GOT3 (cell line): ENCODE measurements at places on chromosomes 2 and 18.

DNA sequence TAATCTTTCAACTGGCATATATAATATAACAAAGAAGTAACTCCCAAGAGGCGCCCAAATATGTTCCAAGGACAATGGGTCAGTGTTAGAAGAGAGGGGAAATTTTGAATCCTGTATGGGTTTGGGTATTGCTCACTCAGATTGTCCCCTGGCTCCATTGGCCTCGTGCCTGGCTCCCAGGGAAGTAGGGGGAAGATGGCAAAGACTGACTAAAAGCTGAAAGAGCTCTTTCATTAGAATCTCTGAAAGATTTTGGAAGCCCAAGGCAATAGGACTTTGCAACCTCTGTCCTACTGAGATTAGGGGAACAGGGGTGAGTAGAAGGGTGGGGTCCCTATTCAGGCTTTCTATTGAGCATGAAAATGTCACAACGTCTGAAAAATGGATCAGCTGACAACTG, 1272.8 kb upstream of the ZEB2 start:
- DNase-seq: no peak

DNA sequence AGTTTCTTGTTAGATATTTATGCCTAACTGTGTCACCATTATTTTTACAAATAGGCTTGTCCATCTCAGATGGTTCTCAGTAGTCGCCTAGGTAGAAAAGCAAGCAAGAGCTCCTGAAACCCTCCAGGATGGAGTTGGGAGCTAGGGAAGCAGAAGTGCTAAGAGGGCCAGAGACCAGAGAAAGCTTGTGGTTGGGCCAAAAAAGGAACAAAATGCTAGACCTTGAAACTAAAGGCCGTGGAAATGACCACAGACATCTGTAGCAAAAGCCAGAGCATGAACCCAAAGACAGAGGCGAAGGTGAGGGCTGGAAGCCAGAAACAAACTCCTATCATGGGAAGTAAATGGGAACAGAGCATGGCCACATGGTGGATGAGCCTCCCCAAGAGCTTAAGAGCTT, 29.9 kb upstream of the RMDN2 start:
- DNase-seq: no peak

- DNase-seq: no peak
These were observed 170.8 kb downstream of the TMEM18 start for GRCh38 chr2:506451-506850.

DNA sequence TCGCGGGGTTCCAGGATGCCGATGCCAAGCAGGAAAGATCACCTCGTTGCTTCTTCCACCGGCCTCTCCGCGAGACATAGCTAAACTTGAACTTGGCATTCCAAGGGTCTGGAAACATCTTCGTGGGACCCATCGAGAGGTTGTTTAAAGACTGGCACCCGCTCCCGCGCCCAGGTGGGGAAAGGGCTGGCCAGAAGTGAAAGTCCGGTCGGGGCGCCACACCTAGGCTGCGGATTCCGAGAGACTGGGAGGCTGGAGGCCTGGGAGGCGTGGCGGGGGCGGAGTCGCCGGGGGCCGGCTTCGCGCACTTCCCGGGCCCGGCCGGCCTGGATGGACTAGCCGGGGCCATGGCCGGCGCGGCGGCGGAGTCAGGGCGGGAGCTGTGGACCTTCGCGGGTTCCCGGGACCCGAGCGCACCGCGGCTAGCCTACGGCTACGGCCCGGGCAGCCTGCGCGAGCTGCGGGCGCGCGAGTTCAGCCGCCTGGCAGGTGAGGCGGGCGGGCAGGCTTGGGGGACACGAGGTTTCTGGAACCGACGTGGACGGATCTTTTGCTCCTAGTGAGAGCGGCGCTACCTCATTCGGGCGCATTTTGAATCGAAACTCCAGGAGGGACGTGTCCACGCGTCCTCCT, at the start of gene MOCOS:
Gene MOCOS (plus strand): TSS at position 305 of the 633 bp plus-strand sequence. CDS start 43 bp downstream, at position 348.
- DNase-seq: peak; percentile 11

DNA sequence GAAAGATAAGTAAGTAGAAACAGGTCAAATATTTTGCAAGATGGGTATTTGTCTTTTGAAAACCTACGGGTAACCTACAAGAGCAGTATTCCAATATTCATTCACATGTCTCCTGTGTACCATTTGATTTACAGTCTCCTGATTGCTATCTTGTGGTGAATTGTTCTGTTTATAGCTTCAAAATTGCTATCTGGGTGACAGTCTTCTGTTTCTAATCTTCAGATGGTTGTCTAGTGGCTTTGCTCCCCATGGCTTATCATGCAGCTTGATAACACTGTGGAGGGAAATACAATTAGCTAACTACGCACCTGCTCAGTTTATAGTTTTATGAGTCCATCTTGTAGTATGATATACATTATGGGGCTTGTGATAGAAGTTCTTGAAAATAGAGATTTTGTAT, 816.8 kb downstream of the CPS1 start:
- no peak for DNase-seq

DNA sequence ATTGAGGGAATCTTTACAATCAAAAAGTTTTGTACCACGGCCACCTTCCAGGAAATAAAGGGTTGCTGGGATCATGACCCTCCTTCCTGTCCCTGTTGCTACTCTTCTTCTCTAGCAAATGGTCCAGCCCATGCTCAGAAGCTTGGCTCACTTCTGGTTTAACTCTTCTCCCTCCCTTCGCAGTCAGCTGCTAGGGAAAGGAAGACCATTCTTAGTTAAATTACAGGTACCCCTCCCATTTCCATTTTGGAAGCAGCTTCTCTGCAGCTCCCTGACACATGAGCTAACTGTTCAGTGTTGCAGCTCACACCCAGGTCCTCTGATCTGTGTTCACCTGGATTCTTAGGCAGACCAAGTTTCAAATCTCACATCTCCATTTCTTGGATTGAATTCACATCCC, 100.3 kb downstream of the DOCK10 start:
- no peak for DNase-seq

- no peak for DNase-seq
These were observed 158.0 kb downstream of the INHBB start for GRCh38 chr2:120503793-120504571.

DNA sequence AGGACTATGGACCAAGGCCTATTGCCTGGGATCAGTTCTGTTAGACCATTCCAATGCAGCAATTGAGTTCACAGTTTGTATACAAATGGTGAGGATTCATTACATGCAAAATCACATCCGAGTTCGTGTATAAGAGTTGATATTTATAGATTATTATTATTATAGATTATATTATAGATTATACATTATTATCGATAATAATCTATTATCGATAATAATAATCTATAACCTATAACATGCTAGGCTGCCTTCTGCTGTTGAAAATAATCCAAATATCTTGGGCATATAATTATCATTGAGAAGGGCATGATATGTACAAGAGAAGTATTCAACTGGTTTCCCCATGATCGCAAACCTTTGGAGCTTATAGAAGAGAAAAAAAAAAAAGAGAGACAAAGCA, 135.7 kb downstream of the DPP4 start:
- no peak for DNase-seq

DNA sequence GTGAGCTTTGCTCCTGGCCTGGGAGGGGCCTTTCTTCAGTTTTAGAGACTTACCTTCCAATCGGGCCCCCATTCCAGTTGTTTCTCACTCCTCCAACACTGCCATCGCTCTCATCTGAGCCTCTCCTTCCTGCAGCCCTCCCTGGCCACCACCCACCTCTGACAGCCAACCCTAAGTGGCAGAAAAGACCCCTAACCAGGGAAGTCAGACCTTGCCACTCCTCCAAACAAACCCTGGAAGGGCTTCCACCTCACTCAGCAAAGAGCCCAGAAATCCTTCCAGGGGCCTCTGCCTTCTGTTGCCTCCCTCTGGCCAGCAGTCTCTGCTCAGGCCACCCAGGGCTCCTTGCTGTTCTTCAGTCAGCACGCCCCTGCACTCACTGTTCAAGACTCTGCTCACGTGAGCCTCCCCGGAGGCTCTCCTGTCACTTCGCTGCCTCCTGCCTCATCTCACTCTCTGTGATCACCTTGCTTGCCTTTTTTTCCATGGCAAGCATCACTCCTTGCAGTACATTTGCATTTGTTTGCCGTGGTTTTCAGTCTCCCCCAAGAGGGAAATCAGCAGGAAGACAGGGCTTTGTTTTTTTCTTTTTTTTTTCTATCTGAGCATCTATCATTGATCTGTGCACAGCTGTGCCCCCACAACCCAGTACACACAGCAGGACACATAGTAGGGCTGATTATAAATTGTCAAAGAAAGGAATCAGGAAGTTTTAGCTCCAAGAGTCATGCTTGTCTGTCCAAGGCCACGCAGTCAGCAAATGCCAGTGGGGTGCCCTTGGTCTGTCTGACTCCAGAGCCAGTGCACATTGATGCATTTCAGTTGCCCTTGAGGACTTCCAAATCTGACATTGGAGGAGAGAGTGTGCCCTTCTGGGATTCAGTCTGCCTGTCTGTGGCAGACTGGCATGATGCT, 83.9 kb downstream of the INHBB start:
- no peak for DNase-seq

DNA sequence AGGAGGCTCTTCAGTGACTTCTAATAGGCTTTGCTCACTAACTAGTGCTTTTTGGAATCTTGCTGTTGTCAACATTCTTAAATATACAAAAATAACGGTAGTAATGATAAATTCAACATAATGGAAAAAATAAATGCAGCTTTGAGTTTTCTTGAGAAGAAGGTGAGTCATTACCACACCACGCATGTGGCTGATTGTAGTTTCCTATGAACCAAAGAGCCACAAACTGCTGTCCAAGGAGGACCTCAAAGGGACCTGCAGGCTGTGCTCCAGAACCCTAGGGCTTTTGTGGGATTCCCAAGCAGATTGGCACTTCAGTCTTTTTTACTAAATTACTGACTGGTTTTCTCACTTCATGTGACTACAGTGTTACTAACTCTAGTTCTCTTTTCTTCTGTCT, 66.7 kb downstream of the TPGS2 start:
- no peak for DNase-seq

GRCh38 chr18:9968081-9968848, 54.4 kb downstream of the VAPA start:
- DNase-seq: no peak

- no peak for DNase-seq
These were observed 418.0 kb downstream of the THSD7B start for GRCh38 chr2:137183206-137183898.

- no peak for DNase-seq
These were observed 126.1 kb downstream of the FAM161A start for GRCh38 chr2:61727746-61728145.

- no peak for DNase-seq
These were observed 189.6 kb upstream of the SIX3 start for GRCh38 chr2:44751754-44752479.

DNA sequence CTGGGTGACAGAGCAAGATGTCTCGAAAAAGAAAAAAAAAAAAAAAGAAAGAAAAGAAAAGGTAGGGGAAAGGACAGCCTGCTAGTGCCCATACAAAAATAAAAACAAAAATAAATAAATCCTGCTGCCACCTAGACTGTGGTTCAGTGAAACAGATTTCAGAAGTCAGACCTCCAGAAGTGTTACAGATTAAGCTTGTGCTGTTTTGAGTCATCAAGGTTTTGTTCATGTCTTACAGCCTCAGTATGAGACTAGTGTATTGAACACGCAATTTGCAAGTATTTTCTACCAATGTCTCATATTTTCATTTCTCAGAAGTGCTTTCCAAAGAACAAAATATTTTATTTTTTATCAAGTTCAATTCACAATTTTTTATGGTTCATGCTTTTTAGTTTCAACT, 720.4 kb upstream of the GYPC start:
- no peak for DNase-seq

DNA sequence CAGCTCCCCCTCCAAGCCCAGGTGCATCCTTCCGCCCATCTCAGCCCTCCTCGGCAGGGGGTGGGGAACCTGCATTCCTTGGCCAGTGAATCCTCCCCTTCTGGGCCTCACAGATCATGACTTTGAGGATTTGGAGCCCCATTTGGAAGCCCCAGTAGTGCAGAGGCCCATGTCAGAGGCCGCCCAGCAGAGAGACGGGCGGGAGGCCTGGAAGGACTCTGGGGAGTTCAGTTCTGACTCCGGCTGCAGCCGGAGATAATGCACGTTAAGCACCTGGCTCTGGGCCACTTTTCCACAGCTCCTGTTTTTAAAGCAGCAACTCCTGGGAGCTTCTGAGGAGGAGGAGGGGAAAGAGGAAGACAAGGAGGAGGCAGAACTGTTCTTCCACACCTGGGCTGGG, 14.9 kb downstream of the ATOH8 start:
- DNase-seq: no peak

DNA sequence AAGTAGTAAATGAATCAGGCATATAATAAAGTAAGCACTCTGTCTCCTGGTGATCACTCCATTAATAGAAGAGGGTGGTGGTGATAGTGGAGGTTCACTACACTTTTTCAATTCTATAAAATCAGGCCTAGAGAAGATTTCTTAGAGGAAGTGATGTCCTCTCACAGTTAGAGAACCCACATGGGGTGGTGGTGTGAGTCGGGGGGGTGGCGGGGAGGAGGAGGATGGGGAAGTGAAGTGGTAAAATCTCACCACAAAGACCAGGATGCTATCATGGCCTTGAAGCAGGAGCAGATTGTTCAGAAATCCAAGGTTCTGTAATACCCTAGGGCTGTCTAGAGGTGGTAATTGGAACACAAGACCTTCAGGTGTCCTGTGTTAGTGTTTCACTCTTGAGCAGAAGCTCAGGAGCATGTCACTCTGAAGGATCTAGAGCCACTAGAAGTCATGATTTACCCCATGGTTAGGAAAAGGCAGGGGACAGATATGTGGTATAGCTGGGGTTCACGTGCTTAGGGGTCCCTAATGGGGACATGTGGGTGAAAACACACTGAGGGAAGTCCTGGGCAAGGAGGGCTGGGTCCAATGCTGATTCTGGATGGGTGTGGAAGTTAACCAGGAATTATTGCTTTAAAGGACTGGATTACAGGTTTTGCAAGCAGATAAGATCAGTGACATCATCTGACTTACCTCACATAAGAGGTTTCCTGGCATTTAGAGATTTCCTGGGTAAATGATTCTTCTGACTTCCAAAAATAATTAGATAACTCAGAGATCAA, 31.0 kb downstream of the RNF125 start:
- no peak for DNase-seq
